ENCODE measurements at places on chromosomes 6 and 20.

DNA sequence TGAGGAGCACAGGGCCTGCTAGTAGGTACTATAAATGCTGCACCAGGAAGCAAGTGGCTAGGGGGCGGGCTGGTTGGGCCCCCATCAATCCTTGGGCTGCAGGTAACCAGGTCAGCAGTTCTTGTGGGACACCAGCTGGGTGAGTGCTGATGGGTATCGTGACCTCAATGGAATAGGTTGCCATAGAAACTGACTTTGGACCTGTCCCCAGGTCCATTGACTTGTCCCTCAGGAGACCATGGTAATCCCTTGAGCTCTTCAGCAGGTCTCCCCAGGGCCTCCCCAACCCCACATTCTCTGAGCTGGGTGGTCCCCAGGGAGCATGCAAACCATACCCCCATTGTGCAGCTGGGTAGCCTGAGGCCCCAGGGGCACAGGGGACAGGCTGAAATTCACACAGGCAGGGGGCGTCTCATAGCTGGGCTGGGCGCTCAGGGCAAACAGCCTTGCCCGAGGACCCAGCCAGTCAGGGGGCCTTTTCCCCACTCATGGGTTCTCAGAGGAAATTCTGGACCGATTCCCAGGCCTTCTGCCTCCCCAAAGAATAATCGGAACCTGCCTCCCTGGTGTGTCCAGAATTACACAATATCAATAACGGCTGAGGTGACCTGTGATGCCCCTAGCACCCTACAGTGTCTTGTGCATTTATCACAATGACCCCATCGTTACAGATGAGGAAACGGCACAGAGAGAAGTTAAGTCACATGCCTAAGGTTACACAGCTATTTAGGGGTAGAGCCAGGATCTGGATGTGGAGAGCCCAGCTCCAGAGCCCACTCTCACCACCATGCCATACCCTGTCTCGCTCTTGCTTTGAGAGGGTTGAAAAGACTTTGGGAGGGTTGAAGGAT, 35.9 kb downstream of the SRC start:
- no peak for DNase-seq

DNA sequence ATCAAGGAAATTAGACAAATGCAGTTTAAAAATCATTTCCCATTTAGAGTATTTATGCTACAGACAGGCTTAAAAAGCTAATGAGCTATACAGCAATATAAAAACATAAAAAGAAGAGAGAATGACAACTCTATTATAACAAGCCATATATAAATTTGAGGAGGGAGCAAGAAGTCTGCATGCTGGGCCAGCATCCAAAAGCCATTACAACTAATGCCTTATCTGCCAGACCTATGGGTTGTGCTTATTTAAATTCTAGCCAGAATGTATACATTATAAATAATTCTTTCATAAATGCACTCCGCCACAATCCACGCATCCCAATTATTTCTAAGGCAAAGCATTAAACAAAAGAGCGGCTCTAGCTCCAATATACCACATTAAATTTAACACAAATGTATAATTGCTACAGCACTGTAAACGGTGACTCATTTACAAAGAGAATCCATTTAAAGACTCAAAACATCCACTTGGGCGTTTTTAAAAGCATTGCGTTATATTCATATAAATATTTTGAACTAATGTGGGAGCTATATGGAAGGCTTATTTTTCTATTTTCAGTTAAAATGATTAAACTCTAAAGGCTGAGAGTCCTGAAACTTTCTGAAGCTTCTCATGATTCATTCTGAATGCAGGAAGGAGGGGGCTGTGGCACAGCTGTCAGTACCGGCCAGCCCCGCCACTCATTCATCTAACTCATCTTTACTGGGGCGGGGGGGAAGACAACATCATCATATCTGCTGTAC, 37.7 kb upstream of the RAB22A start:
- DNase-seq, result no peak

GRCh38 chr6:112254921-112255320, 554 bp upstream of the LAMA4 start:
- no peak for DNase-seq

DNA sequence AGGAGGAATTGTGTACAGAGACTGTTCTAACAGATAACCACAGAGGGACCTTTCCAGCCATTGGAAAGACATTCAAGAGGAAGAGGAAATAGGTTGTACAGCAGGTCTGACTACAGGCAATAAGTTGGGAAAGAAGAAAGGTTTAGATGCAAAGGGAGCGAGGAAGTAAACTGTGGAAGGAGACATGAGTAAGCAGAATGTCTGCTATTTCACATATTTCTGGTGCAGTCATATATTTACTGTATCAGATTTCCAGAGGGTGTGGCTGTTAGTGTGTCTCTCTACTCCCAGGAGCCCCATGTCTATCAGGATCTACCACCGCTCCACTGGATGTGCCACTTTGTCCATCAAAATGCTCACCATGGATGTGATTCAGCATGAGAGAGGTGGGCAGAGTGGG, 25.9 kb downstream of the MRS2 start:
- no peak for DNase-seq

DNA sequence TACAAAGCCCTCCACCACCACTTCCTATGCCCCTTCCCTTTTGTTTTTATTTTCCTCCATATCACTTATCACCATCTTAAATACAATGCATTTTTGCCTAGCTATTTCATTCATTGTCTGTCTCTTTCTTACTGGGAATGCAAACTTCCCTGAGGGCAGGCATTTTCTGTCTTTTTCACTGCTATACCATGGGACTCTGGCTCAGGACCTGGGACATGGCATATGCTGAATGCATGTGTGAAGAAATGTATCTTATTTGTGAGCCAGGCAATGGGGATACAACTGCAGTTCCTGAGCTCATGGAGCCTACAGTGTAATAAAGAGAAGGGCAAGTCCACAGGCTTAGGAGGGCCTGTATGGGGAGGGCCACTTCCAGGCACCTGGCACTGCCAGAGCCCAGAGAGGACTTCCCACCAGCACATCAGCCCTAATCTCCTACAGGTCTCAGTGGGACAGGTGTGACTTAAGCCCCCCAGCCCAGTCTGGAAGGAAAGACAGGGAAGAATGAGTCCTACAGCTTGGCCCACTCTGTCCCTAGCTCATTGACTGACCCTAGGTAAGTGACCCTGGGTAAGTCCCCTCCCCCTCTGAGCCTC, 43.2 kb downstream of the TFEB start:
- DNase-seq, result no peak

DNA sequence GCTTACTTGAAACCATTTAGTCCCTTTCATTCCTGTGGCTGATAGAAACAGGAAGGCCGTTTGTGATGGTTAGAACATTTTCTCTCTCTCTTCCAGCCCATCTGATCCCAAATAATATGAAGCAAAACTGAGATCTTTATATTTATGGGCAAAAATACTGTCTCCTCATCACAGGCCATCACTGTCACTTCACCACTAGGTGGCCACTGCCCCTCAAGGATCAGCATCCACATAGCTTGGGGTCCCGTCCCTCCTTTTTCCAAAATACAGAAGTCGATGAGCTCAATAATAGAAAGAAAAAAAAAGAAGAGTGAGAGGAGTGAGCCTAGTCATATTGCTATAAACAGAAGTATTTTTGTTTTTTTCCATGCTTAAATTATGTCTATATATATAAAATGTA, 46.4 kb upstream of the LAMP5 start:
- no peak for DNase-seq

GRCh38 chr6:132068766-132069165, 117.6 kb upstream of the CCN2 start:
- no peak for DNase-seq

DNA sequence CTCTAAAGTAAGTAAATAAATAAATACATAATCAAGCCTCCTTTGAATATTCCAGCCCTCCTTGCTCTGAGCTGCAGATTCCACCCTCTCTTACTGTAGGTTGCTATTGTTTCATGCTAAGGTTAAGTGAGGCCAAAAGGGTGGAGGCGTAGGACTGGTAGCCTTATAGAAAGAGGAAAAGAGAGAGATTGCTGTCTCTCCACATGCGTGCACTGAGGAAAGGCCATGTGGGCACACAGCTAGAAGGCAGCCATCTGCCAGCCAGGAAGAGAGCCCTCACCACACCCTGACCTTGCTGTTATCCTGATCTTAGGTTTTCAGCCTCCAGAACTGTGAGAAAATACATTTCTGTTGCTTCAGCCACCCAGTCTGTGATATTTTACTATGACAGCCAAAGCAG, 87.4 kb upstream of the SHLD1 start:
- DNase-seq, result no peak

DNA sequence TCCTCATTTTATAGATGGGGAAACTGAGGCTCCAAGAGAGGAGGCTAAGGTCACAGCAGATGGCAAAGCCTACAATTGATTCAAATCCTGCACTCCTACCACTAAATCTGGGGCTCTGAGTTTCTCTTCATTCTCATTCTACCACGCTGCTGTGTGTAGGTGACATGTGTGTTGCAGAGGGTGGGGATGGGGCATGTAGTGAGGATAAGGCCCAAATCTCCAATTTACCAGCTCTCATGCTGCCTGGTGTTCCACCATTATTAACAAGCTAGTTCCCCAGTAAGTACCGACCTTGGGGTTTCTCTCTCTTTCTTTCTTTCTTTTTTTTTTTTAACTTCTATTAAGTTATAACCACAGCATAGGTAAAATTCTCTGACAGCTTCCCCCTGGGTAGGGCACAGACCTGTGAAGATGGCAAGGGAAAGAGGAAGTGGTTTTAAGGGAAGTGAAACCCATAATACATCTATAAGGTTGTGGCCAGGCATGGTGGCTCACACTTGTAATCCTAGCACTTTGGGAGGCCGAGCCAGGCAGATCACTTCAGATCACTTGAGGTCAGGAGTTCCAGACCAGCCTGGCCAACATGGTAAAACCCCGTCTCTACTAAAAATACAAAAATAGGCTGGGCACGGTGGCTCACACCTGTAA, 13.0 kb upstream of the MATN4 start:
- DNase-seq, result no peak

DNA sequence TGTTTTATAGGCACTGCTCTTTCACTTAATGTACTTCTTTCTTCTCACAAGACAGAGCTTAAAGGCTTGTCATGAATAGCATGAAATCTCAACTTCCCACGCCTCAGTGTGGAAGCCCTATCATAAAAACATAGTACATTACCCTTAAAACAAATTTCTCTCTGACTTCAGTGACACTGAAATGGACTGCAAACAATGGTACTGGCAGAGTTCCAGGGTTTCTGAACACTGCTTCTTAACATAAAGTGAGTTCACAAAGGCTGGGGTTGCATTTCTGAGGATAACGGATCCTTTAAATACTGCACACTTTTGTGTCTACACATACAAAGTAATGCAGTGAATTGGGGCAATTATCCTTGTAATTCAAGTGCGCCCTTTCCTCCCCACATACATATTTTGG, 32.3 kb upstream of the PLEKHG1 start:
- no peak for DNase-seq

DNA sequence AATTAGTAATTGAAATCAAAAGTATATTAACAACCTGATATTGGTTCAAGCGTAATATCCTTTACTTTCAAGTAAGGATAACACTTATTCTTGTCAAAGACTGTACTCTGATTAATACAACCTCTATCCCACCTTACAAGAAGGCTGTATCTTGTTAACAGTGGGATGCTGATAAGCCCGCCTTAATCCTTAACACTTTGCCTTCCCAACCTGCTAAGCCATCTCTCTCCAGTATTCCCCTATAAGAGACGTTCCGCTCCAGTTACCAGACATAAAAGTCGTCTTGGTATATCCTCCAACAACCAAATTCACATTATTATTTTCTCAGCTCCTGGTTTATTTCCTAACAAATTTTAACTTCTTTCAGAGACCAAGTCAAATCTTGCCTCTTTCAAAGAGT, 2.0 kb downstream of the BTBD9 start:
- DNase-seq, result no peak

DNA sequence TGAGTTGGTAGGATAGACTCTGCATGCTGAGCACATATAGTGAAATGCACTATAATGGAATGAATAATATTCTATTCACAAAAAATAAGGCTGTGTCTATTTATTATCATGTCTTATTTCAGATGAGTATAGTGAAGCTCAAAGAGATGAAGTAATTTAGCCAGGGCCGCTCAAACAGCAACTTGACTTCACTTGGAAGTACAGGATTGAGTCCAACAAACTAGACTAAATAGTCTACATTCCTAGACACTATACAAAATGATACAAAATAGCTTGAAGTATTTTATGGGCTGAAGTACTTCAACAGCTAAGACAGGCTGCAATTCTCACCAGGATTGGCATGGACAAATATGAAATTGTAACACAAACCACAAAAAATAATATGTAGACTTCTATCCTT, 144.5 kb upstream of the DST start:
- DNase-seq, result no peak

- DNase-seq, result no peak
Observed at GRCh38 chr20:6726761-6727160, 40.7 kb upstream of the BMP2 start.

DNA sequence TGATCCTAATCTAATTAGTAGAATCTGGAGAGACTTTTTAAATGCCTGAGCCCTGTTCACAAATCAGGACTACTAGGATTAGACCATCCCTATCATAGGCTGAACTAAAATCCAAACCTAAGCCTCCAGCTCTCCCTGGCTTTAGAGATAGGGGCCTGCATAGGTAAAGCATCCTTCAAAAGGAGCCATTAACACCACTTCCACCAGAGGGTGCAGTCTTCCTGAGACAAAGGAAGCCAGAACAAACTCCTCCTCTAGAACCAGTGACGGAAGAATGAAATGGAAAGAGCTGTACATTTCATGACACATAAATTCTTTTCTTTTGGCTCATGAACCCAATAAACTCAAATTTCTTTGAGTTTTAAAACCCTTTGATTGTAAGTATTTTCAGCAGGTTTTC, 291.2 kb upstream of the ADGRB3 start:
- DNase-seq, result no peak

GRCh38 chr6:114428341-114428740, 85.5 kb upstream of the HS3ST5 start:
- DNase-seq, result no peak

GRCh38 chr20:23136893-23137745, 51.0 kb upstream of the CD93 start:
- DNase-seq, result no peak

- DNase-seq, result no peak
Observed at GRCh38 chr6:37365791-37366190, 12.0 kb downstream of the RNF8 start.

- no peak for DNase-seq
Observed at GRCh38 chr6:92779746-92780145, 639.6 kb downstream of the EPHA7 start.

- no peak for DNase-seq
Observed at GRCh38 chr20:45484676-45485075, 15.1 kb downstream of the WFDC2 start.

DNA sequence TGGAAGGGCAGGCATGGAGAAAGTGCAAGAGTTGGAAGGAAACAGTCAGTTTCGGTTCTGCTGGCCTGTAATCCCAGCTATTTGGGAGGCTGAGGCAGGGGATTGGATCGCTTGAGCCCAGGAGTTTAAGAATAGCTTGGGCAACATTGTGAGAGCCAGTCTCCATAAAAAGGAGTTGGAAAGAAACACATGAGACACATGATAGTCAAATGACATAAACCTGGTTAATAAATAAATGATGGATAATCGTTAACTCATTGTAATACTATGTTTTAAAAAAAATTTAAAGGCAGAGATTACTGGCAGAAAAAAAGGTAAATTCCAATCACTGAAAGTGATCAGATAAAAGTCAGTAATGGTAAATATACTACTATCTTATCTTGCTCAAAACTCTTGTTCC, 37.2 kb upstream of the PHACTR1 start:
- DNase-seq, result no peak

- DNase-seq, result no peak
Observed at GRCh38 chr20:49505518-49505917, 23.1 kb upstream of the KCNB1 start.

GRCh38 chr20:58328836-58329235, 19.3 kb downstream of the RAB22A start:
- no peak for DNase-seq

GRCh38 chr6:119865466-119866350, 516.1 kb upstream of the MAN1A1 start:
- no peak for DNase-seq

All from CD8-positive, alpha-beta memory T cell (primary cell).